ENCODE measurements at places on chromosomes 4 and X.

DNA sequence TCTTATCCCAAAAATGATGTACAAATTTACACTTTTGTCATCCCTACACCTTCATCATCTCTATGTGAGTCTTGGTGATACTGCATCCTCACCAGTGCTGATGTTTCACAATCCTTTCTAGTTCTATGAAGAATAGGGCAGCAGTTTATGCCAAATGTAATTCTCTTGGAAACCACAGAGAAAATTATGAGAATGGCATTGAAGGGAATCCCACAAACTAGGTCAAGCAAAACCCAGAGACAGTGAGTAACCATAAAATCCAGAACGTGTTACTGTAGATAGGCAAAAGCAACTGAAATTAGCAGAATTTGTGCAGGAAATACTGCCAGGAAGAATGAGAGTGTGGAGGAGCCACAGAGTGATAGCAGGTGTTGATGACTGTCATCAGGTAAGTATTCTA is 24.5 kb downstream of the IL15 start:
- DNase-seq = no peak

DNA sequence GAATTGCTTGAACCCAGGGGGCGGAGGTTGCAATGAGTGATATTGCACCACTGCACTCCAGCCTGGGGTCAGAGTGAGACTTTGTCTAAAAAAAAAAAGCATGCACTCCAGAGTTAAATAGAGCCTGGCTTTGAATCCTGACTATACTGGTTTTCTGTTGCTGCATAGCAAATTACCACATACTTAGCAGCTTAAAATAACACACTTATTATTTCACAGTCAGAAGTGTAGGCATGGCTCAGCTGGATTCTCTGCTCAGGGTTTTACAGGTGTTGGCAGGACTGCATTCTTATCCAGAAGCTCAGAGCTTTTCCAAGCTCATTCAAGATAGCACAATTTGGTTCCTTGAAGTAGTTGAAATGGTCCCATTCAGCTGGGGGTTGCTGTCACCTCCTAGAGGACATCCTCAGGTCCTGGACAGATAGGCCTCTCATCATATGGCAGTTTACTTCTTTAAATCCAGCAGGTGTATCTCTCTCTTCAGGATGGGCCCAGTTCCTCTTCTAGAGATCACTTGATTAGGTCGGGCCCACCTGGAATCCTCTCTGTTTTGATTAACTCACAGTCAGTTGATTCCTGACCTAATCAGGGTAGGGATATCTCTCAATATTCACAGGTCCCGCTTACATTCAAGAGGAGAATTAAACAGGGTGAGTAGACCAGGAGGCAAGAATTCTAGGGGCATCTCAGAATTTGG is 26.8 kb downstream of the DOCK11 start:
- no peak for DNase-seq

- DNase-seq = peak; percentile 5
These were observed 52.2 kb downstream of the USP53 start for GRCh38 chr4:119264743-119265142.

DNA sequence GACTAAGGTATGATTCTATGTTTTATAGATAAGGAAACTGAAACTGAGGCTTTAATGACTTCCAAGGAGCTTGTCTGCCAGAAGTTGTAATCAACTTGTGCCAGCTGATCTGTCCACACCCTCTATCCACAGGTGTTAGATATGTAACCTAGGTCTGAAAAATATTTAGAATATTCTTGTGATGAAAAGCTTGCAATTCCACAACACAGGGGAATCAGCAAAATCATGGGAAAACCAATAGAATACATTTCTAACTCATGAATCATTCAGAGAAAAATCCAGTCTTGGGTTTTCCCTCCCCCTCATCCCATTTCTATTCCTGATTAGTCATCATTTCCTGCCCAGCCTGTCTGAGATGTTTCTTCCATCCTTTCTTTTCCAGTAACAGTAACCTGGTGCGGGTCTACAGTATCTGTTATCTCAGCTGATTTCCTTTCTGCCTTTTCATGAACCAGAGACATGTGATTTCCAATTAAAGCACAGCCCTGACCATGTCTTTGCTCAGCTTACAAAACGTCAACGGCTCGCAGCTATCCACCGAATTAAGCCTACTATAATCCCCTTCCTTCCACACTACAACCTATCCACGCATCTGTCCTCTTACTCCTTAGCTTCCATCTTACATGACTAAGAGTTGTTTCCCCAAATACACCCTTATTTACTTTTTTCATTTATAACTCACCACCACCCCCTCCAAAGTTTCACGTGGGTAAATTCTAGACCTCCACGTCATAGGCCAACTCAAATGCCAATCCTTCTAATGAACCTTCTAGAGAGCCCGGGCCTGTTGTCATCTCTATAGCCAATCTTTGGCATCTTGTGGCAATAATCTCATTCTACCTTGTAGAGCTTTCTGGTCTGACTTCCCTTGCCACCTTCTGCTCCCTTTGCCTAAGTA is 961 bp upstream of the NOCT start:
- DNase-seq = peak; percentile 52

DNA sequence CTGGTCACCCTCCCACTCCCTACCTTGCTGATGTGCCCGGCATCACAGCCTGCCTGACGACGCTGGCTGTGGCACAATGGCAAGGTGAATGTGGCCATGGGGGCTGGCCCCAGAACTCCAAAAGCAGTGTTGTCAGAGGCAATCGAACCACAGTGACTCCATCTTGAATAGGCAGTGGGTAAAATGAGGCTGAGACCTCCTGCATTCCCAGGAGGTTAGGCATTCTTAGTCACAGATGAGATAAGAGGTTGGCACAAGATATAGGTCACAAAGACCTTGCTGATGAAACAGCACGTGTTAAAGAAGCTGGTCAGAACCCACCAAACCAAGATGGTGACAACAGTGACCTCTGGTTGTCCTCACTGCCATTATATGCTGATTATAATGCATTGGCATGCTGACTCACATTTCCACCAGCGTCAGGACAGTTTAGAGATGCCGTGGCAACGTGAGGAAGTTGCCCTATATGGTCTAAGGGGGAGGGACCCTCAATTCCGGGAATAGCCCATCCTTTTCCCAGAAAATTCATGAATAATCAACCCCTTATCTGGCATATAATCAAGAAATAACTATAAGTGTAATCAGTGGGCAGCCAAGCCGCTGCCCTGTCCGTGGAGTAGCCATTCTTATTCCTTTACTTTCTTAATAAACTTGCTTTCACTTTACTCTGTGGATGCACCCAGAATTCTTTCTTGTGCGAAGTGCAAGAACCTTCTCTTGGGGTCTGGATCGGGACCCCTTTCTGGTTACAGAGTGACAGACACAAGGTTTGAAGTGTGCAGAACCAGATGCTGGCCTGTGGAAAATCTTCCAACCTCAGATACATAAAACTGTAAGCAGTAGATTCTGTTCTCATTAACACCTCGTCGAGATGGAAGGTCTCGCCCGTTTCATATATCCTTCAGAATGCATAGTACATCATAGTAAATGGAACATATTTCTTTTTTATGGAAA is 26.8 kb upstream of the CLDN24 start:
- peak; percentile 83 for DNase-seq

DNA sequence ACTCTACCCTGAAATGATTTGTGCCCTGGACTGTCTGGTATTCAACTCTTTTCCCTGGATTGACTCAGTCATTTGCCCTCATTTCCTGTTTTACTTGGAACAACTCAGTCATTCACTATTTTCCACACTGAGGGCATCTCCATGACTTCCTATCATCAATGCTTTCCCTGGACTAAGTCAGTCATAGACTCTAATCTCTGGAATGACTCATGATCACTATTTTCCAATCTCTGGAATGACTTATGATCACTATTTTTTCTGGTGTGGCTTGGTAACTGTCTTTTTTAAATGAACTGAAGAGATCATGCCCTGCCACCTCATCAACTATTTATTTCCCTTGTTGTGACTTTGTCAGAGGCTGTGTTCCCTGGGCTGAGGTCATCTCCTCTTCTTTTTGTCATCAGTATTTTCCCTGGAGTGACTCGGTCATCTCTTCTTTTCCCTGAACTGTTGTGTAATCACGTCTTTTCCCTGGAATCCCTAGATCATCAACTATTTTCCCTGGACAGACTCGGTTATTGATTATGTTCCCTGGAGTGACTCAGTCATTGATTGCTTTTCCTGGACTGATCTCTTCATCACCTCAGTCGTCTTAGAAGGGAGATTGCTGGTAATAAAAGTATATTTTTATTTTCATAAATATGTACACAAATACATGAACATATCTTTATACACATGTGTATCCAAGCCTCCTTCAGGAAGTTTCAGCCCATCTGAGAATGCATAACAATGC is 327.1 kb upstream of the VCX start:
- DNase-seq = no peak

DNA sequence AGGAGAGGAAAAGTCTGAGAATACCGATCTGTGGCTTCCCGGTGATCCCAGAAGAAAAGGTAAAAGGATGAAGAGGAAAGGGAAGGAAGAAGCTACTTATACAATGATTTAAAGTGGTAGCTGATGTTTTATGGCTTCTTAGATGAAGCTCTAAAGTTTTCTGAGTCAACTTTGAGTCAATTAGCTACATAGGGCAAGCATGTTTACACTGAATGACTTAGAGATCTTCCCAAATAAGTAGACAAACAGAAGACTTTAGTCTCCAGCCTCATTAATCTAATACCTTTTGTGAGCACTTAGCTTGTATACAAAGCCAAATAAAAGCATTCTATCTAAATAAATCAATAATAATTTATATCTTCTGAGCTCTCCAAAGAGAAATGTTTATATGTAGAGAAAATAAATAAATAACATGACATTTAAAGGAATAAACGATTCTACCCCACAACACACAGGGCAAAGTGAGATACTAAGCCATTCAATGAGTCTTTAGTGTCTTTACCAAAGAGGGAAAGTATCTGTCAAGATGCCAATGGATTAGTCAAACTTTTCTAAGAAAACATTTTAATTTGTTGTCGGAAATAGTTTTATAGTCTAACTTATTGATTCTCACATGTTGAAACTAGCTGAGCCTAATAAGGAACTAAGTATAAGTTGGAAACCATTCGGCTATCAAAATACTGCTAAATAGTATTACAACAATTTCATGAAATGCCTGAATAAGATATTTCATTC is 46.0 kb upstream of the TMEM184C start:
- no peak for DNase-seq

GRCh38 chr4:165378745-165379677 is at the start of gene CPE:
CPE (plus strand) TSS chr4:165379008; CDS start chr4:165379222, 214 bp downstream.
- DNase-seq = peak; percentile 60

GRCh38 chrX:117919755-117920154 is 196.9 kb downstream of the KLHL13 start:
- no peak for DNase-seq

- no peak for DNase-seq
These were observed 124.6 kb downstream of the NDST3 start for GRCh38 chr4:118158763-118159375.

GRCh38 chr4:109005523-109005922 is 242.7 kb upstream of the ETNPPL start:
- DNase-seq = no peak

GRCh38 chr4:185165605-185166063 is 22.6 kb downstream of the SLC25A4 start:
- peak; percentile 74 for DNase-seq

- no peak for DNase-seq
These were observed 78.8 kb downstream of the TET2 start for GRCh38 chr4:105225500-105225899.

DNA sequence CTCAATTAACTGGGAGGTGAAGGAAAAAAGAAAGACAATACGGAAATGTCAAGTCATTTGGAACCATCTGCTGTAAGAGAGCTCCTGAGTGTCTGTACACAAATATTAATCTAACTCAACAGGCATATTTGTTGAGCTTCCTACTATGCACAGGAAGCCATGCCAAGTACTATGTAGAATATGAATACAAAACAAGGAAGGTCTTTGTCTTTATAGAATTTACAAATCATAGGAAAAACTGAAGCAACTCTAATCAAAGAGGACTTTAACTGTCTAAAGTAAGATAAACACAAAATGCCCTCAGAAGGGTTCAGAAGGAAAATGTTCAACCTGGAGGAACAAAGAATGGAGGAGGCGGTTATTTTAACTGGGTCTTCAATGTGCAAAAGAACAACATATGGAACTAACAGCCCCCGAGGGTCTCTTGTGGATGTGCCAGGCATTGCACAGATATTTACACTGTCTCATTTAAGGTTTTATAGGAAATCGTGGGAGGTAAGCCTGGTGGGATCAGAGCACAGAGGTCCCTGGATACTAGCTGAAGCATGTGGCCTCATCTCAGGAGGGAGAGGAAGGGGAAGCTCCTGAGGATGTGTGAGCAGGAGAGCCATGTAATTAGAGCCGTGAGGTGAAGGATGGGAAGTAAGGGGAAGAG is 5.8 kb downstream of the FAM114A1 start:
- DNase-seq = no peak

DNA sequence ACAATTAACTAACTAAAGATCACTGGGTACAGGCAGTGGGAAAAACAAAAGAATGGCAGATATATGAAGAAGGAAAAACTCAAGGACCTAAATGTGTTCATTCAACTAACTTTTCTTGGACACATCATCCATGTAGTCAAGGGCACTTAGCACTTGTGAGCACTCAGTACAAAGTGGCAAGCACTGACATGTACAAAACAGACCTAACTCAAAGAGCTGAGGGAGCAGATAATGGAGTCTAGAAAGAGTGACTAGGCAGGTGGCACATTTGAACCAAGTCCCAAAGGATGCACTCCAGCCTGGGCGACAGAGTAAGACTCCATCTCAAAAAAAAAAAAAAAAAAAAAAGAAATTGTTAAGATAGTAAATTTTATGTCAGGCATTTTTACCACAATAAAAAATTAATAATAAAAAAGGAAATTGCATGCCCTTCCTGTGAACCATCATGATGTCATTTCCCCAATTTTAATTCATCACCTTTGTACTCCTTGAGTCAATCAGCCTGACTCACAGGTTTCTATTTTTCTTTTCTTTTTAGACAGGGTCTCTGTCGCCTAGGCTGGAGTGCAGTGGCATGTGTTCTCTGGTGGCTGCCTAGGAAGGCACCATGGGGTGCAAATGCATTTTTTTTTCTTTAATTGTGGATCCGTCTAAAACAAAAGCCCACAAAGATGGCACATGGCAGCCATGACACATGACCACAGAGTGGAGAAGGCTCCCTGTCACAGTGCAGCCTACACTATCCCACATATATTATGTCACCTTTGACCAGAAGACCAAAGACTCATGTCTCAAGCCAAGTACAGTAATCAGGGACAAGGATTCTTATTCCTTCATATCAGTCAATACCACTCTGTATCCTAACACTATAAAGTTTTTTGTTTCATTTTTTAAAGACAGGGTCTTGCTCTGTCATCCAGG is 91.9 kb downstream of the CHST7 start:
- DNase-seq = no peak

- peak; percentile 34 for DNase-seq
These were observed 14.3 kb downstream of the JCHAIN start for GRCh38 chr4:70651864-70652506.

GRCh38 chr4:118842055-118842454 is 6.1 kb upstream of the SEC24D start:
- DNase-seq = no peak

DNA sequence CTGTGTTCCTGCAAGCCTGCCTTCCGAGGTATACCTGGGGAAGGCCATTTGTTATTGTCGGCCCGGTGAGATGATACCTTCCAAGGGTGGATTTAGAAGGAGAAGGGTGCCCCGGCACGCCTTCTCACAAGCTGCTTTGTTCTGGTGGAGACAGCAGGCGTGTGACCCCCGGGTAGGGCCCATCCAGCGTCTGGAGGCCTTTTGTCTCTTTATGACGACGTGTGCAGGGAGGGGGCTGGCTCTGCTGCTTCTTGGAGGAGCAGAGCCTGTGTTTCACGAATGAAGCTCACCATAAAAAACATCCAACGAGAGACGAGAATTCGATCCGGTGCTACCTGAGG is 45.3 kb downstream of the SHOX start:
- no peak for DNase-seq
